ENCODE measurements at places on chromosomes 12 and 14.

- DNase-seq: no peak
Observed at GRCh38 chr12:51593539-51593938, 2.5 kb downstream of the SCN8A start.

DNA sequence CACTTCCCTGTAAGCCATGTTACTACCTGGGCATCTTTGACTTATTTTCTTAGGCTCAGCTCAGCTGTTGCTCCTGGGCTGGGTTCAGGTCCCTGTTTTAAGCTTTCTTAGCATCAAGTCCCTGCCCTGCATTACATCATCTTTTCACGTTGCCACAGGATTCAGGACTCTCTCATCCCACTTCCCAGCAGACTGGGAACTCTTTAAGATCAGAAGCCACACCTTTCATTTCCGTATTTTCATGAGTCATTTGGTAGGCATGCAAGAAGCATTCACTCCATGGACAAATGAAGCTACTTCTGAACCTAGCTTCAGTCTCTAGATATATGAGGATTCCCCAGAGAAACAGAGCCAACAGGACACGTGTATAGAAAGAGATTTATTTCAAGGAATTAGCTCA lies 726.8 kb downstream of the VRK1 start:
- DNase-seq: no peak

DNA sequence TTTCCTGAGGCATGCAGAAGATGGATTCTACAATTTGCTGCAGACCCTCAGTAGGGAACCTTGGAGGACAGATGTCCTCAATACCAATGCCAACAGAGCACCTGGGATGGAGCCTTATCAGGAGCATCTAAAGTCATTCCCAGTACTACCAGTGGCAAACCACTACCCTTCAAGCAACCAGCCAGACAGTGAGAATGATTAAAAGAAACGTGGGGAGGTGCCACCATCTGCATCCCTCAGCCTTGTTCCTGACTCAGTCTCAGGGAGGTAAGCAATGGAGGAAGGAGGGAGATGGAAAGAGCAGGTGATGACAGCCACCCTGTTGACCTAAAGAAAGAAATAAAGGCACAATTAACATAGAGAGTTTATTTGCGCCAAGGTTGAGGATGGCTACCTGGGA lies 175.2 kb upstream of the GRIN2B start:
- no peak for DNase-seq

DNA sequence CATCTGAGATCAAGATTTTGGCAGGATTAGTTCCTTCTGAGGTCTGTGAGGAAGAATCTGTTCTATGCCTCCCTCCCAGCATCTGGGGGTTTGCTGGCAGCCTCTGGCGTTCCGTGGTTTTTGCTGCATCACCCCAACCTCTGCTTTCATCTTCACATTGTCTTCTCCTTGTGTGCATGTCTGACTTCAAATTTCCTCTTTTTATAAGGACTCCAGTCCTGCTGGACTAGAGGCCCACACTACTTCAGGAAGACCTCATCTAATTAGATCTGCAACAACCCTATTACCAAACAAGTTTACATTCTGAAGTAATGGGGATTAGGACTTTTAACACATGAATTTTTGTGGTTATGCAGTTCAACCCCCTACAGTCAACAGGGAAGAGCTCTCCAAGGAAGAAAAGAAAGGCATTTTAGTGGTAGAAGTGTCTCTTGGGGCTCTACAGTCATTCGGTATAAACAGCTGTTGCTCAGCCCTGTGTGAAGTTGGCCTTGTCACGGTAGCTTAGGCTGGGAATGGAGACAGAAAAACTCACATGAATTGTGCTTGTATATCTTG lies 89.7 kb downstream of the CAND1 start:
- no peak for DNase-seq

DNA sequence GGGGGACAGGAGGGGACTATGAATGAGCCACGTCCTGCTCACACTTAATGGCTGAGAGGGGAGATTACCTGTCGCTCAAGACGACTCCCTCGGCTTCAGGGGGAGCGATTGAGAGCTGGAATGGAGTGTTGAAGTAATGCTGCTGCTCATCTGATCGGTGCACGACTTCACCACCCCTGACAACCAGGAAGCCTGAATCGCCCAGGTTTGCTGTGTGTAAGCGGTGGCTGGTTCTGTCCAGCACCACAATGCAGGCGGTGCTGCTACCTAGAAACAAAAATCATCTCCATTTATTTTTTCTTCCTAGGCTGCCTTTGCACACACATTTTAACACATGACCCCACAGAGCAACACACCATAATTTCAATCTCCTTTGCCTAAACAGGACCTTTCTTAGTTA lies 37.3 kb downstream of the PPTC7 start:
- DNase-seq: no peak

GRCh38 chr12:99433155-99433554 lies 214.4 kb upstream of the GARIN6 start:
- no peak for DNase-seq

GRCh38 chr12:87234898-87235297 lies 794.3 kb downstream of the C12orf50 start:
- no peak for DNase-seq

GRCh38 chr14:21498540-21499526 lies 12.3 kb downstream of the METTL3 start:
- no peak for DNase-seq

DNA sequence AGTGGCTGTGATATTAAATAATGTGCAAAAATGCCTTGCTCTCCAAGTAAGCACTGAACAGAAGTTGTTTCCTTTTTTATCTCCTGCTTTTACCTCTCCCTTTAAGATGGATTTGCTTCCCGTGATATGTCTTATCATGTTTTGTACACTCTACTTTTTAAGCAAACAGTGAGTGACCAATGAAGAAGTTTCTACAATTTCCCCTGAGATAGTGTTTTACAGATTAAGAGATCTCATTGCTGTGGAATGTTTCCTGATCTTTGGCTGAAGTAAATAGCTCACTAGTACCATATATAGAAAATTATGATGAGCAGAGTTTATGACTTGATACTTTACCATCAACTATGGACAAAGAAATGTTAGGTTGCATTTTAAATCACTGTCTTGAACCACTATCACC lies 184.8 kb upstream of the PDE3A start:
- no peak for DNase-seq

DNA sequence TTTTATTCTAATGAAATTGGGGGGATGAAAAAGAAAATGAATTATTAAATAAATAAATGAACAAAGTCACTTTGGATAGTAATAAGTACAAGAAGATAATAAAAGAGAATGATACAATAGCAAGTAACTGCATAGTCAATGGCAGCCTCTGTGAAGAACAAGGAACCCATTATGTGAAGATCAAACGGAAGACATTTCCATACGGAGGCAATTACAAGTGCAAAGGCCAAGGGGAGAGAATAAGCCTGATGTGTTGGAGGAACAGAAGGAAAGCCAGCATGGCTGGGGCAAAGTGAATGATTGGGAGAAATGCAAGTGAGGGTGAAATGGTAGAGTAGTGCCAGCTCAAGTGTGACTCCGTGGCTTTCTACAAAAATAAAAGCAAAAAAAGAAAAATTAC lies 43.9 kb upstream of the CHPT1 start:
- DNase-seq: no peak

- no peak for DNase-seq
Observed at GRCh38 chr12:96571101-96571862, 81.9 kb downstream of the CFAP54 start.

- DNase-seq: no peak
Observed at GRCh38 chr12:82832096-82832495, 145.4 kb downstream of the TMTC2 start.

GRCh38 chr12:24229031-24229700 lies 279.7 kb upstream of the SOX5 start:
- DNase-seq: no peak

- no peak for DNase-seq
Observed at GRCh38 chr12:56190695-56191155, 1.4 kb upstream of the SMARCC2 start.

- DNase-seq: no peak
Observed at GRCh38 chr14:32572867-32573150, 243.7 kb downstream of the AKAP6 start.

DNA sequence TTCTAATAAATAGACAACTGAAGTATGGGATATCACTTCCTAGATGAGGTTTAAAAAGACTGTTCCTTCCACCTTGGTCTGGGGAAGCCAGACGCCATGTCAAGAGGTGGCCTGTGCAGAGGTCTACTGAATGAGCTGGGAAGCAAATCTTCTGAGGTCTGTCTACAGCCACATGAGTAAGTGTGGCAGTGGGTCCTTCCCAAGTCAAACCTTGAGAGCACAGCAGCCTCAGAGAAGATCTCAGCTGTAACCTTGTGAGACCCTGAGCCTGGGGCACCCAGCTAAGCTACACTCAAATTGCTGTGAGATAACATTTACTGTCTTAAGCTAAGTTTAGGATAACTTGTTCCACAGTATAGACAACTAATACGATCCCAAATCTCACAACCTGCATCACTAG lies 20.2 kb downstream of the NDUFA12 start:
- no peak for DNase-seq

- no peak for DNase-seq
Observed at GRCh38 chr14:36820901-36821300, 159.2 kb downstream of the PAX9 start.

DNA sequence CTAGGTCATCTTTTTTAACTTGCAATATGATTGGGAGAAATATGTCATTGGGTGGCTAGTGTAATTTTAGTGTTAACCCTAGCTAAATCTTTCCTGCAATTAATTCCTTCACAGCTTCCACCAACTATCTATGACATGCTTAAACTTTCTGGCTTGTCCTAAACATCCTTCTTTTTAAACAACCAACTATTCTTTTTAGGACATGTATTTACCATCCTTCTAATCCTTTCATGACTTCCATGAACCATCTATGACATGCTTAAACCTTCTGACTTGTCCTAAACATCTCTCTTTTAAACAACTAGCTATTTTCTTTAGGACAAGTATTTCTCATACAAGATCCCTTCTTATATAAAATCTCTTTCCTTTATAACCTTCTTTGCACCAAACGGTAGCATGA lies 179.6 kb upstream of the PDZRN4 start:
- no peak for DNase-seq

GRCh38 chr14:58778202-58778601 lies 140.4 kb downstream of the DACT1 start:
- DNase-seq: no peak

DNA sequence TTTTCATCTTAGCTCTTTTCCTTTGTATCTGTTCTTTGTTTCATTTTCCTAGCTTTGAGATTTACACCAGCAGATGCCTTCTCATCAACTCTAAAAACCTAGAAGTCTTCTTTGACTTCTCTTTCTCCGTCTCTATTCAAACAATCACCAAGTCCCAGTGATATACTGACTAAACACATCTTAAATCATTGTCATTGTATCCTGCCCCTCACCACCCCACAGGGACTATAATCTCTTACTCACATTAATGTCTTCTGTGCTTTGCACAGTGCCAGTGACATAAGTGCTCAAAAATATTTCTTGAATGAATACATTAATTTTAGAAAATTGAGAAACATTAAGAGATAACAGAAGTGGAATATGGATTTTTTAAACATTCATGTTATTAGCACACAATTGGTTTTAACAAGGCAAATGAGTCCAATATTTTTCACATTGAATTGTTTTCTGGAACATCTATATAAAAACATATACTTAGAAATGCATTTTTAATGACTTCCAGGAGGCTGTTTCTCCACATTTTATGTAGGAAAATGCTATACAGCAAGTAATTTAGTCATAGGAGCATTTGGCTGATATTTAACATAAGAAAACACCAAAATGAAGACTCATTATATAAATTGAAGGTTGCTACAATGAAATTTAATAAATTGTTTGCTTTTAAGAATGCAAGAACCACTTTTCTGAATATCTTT lies 472.8 kb upstream of the PRICKLE1 start:
- DNase-seq: no peak

GRCh38 chr12:15227004-15227679 lies 5.9 kb upstream of the RERG start:
- no peak for DNase-seq

- no peak for DNase-seq
Observed at GRCh38 chr12:54377007-54377406, 7.5 kb downstream of the ZNF385A start.

- DNase-seq: no peak
Observed at GRCh38 chr14:68655911-68656316, 137.0 kb downstream of the ZFP36L1 start.

- no peak for DNase-seq
Observed at GRCh38 chr12:120485961-120486881, 9.7 kb upstream of the DYNLL1 start.

DNA sequence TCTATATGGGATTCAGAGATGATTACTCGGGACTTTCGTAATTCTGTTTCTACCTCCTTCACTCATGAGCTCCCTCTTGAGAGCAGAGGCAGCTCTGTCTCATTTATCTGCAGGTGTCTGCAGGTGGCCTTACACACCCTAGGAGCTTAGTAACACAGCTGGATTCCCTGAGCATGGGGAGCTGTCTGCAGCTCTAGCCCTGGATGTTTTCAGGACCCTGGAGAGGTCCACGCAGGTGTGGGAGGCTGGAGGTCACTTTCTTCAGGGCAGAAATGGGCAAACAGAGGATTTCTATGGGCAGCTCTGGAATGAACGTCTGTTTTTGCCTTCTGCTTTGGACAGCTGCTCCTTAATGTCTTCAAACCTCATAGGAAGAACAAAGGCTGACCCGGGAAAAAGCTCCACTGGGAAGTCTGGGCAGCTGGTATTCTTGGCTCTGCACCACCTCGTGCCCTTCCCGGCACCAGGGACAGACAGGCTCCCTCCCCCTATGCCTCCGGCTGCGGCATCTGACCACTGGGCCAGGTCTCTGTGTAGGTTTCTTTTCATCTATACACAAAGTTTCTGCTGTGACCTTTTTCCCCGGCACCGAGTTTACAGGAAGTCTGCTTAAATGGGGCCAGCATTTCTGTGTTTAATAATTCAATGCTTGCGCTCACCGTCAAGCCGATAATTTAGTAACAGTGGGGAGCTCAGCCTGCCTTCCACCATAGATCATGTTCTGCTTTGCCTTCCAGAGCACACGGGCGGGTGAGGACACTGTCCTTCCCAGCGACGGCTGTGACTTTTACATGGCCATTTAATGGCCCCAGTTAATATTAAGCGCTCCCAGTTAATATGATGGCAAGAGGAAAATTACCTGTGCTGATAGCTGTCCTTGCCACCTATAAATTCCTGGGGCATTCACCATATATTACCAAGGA lies 320.2 kb upstream of the SFSWAP start:
- no peak for DNase-seq

GRCh38 chr12:11681207-11681606 lies 31.7 kb downstream of the ETV6 start:
- no peak for DNase-seq

DNA sequence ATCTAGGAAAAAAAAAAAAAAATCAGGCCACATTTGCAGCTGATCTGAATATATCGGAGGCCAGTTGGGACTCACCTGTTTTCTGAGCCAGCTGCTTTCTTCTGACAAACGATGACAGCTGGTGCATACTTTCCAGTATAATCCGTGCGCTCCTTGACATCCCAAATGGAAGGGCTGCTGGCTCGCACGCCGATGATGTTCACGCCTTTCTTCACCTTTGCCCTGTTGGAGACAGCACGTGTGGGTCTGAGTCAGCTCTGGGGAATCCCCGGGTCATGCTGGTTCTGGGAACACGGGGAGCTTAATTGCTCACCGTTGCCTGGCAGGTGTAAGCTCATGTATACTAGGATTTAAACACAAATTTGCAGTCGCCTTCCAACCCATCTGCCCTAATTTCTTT lies 372.8 kb downstream of the TMEM132D start:
- no peak for DNase-seq

- no peak for DNase-seq
Observed at GRCh38 chr12:38711054-38711453, 194.3 kb downstream of the CPNE8 start.

Data from T-helper 9 cell (primary cell).